ENCODE measurements at places on chromosomes 4 and X. TPM values are rescaled to one million over a fixed set of nuclear protein-coding genes. Genes with fewer than 3 reads are reported as not detected.

Gene SLIT2
- total RNA-seq: not detected

Gene ARMCX1
- total RNA-seq: 0.25 TPM

Gene TLR1
- not detected for total RNA-seq

Gene DCAF8L2
- not detected for total RNA-seq

Gene DGAT2L6
- total RNA-seq: not detected

Gene CT83
- total RNA-seq: not detected

Gene PRRG3
- not detected for total RNA-seq

Gene TMEM156
- not detected for total RNA-seq

Gene POF1B
- not detected for total RNA-seq

Gene PNMA6F
- total RNA-seq: not detected

Gene MUC7
- total RNA-seq: not detected

Gene FATE1
- total RNA-seq: not detected

Gene INTU
- total RNA-seq: 10.8 TPM

Gene P2RY4
- total RNA-seq: 0.20 TPM

DNA sequence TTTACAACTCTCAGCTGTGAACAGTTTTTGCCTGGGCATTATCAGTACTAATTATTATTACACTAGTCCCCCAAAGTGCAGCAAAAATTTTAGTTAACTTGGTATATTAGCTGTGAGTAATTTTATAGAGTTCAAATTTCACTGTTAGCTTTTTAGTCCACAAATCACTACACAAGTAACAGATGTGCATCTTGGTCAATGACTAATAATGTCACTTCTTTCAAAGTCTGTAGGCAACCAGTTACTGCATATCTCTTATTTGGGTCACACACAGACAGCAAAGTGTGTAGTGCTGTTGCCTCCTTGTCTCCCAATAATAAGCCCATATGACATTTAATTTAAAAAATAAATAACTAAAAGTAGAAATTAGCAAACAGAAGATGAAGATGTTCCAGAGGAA, 159.9 kb downstream of the SCFD2 start:
- no peak for DNase-seq

DNA sequence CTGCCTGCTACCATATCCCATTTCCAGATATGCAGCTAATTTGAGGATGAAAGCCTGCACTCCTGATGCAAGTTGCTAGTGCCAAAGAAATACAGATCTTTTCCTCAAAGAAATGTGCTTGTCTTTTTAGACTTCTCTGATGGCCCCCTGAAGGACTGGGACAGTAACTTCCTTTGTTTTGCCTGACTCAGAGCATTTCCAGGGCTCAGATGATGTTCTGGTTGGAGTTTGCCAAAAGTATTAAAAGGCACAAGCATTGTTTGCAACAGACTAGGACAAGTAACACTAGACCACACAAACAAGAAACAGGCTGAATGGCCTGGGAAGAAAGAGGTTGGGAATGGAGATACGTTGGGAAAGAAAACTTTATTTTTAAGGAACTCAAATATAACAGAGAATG, 175.2 kb downstream of the IL13RA2 start:
- no peak for DNase-seq

DNA sequence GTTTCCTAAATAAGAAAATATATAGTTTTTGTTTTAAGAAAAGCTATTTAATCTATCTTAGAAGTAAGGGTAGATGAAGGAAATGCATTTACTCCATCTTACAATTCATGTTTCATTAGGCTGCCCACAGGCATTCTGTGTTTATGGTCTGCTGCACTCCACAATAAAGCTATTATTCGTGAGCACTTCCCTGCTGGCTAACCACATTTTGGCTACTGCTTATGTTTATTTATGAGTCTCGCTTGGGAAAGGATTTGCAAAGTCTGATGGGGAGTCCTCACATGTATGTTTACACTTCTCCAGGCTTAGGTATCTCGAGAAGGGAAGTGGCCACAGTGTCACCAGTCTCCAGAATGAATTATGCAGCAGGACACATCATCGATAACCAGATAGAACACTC, 260.8 kb upstream of the VCX start:
- DNase-seq: no peak

GRCh38 chr4:47073647-47074046, 42.3 kb downstream of the GABRB1 start:
- no peak for DNase-seq

- no peak for DNase-seq
Observed at GRCh38 chr4:96525898-96526297, 686.0 kb downstream of the PDHA2 start.

- no peak for DNase-seq
Observed at GRCh38 chr4:5808081-5808741, 84.7 kb downstream of the CRMP1 start.

DNA sequence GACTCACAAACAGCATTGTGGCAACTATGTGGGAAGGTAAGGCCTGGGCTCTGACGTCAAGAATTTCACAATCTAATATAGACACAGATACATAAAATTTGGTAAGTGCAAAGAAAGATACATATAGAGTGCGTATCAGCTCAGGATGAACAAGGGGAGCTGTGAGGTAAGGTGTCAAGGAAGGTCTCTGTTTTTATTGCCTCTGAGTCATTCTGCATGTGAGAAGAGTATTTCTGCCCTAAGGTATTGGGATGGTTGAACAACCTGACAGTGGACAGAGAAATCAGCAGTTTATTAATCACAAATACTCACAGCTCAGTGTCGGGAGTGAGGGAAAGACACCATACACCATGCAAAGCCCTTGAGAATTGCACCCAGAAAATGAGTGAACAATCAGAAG, 89.8 kb downstream of the COMMD8 start:
- no peak for DNase-seq

DNA sequence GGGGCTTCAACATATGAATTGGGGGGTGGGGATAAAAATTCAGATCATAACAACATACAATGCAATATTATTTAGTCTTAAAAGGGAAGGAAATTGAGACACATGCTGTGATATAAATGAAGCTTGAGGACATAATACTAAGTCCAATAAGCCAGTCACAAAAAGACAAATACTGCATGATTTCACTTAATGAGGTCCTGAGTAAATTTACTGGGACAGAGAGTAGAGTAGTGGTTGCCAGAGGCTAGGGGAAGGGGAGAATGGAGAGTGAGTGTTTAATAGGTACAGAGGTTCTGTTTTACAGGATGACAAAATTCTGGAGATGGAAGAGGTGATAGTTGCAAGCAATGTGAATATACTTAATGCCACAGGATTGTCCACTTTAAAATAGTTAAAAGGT, 89.2 kb upstream of the RAPGEF2 start:
- no peak for DNase-seq

DNA sequence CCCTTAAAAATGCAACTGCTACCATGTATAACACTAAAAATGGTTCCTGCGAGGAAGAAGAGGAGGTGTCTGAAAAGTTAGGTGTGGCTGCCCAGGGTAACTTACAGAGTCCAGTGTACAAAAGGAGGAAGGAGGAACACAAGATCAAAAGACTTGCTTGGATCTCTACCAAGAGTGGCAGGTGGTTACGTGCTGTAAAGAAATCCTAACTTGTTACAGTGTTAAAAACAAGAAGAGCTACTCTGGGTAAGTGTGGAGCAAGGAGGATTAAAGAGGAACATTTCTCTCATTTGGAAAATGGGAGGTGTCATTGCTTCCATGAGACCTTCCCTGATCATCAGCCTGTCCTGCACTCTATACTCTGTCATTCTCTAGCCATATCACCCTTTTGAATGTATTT, 242.0 kb downstream of the PTTG2 start:
- no peak for DNase-seq

DNA sequence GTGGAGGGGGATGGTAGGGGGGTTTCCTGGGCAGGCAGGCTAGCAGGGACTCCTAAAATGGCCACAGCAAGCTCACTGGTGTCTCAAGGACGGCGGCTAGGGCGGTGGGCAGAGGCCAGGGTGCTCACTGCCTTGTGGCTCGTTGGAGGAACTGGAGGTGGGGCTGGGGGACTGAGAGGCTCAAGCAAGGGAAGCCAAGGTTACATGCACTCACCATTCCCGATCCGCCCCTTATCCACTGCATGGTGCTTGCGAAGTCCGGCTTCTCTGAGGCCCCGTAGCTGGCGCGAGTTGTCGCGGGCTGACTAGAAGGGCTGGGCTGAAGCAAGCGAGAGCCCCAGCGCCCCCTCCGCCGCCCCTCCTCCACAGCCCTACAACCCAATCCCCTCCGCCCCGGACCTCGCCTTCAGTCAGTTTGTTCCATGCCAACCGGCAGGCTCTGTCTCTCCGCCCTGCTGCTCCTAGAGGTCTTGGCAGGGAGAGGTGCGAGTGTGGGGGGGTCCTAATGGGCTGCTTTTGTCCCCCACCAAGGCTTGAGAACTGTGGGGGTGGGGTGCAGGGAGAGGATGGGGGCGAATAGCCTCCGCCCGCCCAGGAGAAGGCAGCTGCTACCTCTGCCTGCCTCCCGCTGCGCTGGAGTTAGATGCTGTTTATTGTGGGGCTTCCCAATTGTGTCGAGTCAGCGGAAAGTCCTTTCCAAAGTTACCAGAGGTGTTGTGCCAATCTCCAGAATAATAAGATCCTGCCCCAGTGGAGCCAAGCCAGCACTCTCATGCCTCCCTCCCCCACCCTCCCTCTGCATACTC, at the start of gene ARHGEF9:
TSS of gene ARHGEF9 (minus strand) at position 313 of the 806 bp plus-strand sequence. CDS start at position 244, 69 bp downstream.
- peak; percentile 21 for DNase-seq

DNA sequence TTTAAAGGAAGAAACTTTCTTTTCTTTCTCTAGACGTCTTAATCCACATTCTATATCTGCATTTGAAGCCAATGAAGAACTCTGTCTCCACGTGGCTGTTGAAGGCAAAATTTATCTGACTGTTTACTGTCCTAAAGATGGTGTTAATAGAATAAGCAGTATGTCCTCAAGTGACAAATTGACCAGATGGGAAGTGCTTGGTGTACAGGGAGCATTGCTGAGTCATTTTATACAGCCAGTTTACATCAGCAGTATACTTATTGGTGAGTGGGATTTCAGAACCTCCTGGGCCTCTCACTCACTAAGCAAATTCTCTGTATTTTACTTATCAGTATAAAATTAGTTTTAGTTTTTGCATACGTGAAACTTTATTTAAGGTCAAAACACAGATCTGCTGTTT, 33.7 kb downstream of the ADAD1 start:
- no peak for DNase-seq

GRCh38 chr4:62460329-62460728, 1260.2 kb downstream of the ADGRL3 start:
- DNase-seq: no peak

DNA sequence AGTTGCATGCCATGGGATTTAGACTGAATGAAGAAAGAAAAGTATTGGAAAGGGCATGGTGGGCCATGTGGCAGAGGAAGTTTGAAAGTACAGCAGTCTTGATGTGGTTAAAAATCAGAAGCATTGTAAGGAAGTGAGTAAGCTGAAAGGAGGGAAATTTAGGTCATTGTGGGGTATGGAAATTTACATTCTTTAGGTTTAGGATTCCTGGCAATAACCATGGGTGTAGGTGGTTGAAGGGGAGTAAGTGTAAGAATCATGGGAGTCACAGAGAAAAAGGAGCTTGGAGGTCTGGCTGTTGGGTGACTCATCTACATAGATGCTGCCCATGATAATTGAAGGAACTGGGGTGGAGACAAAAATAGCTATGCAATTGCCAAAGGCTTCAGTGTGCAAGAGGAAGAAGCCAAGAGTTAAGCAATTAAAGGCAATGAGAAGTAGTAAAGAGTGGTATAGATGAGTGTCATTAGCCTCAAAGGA, 243.8 kb upstream of the LDB2 start:
- DNase-seq: no peak

GRCh38 chrX:154779261-154779660, 16.6 kb downstream of the DKC1 start:
- no peak for DNase-seq

- DNase-seq: no peak
Observed at GRCh38 chrX:69015156-69015555, 150.1 kb downstream of the PJA1 start.

- no peak for DNase-seq
Observed at GRCh38 chr4:83981156-83981555, 445.2 kb downstream of the GPAT3 start.

DNA sequence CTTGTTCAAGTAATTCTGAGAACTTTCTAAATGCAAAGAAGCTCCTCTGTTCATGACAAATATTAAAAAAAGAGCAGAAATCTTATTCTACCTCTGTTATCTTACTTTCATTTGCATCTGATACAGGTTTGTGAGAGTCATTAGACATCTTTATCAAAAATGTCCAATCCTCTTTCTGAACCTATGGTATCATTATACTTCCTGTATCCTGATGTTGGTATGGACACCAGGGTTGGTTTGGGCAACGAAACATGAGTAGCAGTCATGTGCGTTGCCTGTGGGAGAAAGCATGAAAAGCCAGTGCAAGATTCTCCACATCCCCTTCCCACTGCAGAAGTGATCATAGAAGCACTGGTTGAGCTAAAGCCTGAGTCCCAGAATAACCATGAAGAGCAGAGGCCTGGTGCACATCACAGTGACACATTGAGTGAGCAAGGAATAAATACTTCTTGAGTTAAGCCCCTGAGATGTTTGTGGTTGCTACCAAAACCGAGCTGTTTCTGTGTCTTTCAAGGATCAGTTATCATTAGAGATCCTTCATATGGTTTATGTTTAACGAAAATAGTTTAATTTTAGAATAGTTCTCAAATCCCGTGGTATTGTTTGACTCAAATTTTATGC, 197.2 kb downstream of the BANK1 start:
- no peak for DNase-seq

- no peak for DNase-seq
Observed at GRCh38 chr4:7978489-7978888, 38.8 kb upstream of the AFAP1 start.

DNA sequence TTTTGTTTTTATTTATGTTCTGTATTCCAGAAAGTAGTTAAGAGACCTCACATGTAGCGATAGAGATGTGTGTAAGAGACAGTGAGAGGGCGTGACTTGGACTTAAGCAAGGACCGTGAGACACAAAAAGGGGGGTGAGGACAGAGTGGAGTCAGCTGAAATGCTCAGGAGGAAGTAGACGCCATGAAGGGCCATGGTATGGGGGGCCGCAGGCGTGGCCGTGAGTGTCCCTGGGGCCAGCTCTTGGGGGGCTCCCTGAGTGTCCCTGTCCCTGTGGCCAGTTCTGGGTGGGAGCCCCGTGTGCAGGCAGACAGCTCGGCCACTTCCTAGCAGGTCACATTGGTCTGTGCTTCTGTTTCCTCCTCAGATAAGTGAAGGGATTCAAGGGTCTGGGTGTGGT, 23.0 kb upstream of the MSANTD1 start:
- DNase-seq: no peak

GRCh38 chr4:43243433-43244116, 351.1 kb downstream of the GRXCR1 start:
- no peak for DNase-seq

- peak; percentile 100 for DNase-seq
Observed at GRCh38 chr4:77156533-77156911, 485 bp upstream of the CCNG2 start.

DNA sequence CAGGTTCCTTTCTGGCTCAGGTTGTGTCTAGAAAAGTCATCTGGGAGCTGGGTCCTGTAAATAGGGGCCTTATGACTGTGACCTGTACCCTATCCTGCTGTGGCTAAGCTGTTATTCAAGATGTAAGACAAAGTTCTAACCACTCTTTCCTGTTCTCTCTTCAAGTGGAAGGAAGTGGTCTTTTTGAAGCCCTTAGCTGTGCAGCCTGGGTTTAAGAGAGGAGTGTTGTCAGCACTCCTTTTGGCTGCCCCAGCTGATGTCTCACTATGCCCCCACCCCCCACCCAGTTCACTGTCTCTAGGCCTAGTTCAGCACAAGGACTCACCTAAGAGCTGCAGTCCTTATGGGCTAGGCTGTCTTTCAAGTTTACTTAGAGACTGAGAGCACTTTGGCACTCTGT, 1069.5 kb downstream of the FAM133A start:
- DNase-seq: no peak

- no peak for DNase-seq
Observed at GRCh38 chr4:52755426-52755825, 4.2 kb upstream of the ERVMER34-1 start.

- DNase-seq: no peak
Observed at GRCh38 chrX:120642871-120643270, 13.0 kb upstream of the C1GALT1C1 start.

All from G401 (cell line).